ENCODE measurements at places on chromosomes 4 and X.

DNA sequence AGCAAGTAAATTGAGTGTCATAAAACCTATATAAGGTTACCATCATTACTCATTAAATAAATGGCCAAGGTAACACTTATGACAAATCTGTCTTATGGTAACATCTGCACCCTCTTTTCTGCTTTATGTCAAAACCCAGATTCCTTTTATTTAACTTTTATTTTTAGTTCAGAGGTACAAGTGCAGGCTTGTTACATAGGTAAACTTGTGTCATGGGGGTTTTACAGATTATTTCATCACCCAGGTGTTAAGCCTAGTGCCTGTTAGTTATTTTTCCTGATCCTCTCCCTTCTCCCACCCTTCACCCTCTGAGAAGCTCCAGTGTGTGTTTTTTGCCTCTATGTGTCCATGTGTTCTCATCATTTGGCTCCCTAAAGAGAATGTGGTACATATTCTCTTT lies 930.7 kb downstream of the CCSER1 start:
- DNase-seq: no peak

DNA sequence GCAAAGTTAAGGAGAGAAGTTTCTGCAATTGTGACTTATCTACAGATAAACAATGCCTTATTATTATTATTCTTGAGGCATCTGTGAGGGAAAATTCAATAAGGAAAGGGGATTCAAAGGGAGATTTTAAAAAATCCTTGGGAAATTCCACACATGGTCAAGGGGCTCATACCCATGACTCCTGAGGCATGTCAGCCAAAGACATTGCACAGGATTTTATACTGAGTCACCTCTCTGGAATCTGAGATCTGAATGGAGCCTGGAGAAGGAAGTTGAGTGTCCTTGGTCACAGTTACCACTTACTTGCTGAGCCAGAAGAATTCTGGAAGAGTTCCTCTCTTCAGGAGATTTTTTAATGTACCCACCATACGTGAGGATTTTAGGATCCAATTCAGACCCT lies 14.4 kb upstream of the CXCL8 start:
- DNase-seq: no peak

DNA sequence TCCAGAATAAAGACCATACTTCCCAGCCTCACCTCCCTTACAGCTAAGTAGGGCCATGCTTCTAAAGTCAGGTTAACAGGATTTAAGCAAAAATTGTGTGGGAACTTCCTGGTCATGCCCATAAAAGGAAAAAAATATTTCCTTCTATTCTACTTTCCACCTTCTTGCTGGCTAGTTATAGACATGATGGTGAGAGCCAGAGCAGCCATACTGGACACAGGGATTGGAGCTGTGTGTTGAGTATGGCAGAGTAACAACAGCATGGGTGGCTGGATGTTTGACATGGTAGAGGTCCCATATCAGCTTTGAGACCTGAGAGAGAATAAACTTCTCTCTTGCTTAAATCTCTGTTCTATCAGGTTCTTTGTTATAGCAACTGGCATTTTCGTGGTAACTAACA lies 15.1 kb upstream of the CBR4 start:
- no peak for DNase-seq

- DNase-seq: no peak
These were observed 67.1 kb upstream of the SPIN4 start for GRCh38 chrX:63418211-63418610.

DNA sequence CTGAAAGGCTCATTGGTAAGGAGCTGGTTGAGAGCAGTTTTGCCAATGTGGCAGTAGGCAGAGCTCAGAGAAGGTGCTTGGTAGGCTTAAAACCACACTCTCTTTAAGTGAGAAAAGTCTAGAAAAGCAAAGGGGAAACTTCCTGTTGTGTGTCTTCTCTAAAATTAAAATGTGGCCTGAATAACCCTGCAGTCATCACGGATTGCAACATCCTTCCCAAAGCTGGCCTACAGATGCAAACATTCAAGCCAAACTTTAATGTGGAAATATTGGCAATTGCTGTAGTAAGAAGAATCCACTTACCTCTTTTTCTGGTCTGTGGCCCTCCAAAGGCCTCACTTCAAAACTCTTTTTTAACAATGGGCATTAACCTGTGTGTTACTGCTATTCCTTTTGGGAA lies 348.5 kb downstream of the OPHN1 start:
- no peak for DNase-seq

DNA sequence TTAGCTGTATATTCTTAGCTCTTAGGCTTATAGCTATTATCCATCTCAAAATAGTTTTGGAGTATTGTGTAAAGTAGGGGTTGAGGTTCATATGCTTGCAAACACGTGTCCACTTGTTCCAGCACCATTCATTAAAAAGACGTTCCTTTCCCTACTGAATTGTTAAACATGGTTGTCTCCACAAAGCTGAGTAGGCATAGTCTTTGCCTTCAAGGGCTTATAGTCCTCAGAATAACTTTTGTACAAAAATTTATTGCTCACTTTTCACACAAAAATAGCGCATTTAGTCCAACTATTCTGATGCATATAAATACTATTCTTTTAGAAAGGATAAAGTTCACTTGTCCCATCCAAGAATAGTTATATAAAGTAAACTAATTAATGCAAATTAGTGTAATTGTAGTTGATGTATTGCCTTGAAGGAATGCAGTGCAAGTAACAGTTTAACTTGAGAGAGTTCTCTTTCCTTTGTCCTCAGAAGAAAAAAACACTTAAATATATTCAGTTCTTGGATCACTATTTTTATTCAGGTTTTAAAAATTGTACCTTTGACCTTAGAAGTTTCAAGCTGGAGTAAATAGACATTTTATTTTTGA lies 14.1 kb downstream of the LRIT3 start:
- no peak for DNase-seq

GRCh38 chr4:17701882-17702281 lies 79.5 kb downstream of the FAM184B start:
- DNase-seq: no peak

GRCh38 chr4:129371065-129371464 lies 275.1 kb downstream of the C4orf33 start:
- DNase-seq: no peak

DNA sequence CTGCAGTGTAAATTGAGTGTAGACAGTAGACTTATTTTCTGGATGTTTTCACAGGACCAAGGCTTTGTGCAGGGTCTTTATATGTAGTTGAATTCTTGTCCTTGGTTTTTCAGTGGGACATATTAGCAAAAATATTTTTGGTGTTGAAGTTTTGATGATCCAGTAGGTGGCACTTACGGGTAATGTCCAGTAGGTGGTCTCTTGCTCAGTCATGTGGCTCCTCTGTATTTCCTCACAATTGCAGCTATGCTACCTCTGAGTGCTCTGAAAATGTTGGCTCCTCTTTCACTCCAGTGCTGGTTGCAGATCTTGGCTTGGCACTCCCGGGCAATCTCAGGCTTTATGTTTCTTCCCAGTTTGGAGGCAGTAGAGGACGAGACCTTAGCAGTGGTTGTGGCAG lies 419.8 kb upstream of the AMOT start:
- DNase-seq: no peak

- no peak for DNase-seq
These were observed 120.7 kb downstream of the CORIN start for GRCh38 chr4:47717188-47717587.

- no peak for DNase-seq
These were observed 7.1 kb downstream of the MGST2 start for GRCh38 chr4:139672732-139673131.

DNA sequence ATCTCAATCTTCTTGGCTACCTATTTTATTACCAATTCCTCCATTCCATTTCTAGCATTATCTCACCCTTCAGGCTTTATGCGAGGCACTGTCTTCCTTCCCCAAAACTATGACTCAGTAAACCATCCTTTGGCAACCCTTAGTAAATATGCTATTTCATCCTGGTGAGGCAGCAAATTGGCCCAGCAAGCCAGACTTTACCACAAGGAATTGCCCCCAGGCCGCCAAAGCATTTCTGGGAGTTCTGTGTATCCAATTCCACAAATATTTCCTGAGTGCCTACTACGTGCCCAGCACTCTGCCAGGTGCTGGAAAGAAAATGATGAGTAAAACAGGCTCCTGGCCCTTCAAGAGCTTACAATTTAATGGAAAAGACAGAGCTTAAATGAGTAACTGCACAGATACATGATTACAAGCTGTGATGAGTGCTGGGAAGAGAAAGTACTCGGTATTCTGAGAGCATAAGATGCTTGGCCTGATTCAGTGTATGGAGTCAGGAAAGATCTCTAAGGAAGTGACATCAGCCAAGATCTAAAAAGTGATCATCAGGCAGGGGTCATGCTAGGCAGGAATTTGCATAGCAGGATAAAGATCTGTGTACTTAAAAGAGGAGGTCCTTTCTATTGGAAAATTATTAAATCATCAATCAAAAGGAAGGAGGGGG lies 193.8 kb downstream of the ADAMTS3 start:
- no peak for DNase-seq

- no peak for DNase-seq
These were observed 215.3 kb upstream of the CTSO start for GRCh38 chr4:156169011-156169410.

DNA sequence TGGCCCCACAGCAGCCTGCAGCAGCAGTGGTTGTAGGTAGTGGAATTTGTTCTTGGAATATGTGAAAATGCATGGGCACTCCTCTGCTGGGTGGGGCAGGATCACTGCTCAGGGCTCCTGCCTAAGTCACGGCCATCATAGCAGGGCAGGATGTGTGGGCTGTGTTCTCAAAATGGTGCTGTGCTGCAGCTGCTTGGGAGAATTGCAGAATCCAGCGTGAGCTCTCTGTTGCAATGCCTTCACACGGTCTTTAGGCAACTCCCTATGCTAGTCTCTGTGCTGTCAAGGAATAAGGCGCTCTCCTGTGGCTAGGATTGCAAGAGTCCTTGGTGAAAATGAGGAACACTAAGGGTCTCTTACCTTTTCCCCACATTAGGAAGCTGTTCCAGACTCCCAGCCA lies 42.9 kb downstream of the F8 start:
- no peak for DNase-seq

DNA sequence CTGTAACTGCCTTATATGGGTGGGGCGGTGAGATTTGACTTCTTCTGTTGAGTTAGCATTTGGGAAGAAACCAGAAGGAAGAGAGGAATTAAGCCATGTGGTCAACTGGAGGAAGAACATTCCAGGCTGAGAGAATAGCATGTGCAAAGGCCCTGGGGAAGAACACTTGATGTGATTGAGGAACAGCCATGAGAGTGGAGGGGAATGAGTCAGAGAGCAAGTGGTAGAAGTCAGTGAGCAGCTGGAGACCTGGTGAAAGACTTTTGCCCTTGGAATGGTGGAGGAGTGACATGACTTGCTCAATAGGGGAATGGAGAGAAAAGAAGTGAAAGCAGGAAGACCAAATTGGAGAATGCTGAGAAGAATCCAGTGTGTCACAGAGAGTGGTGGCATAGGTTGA lies 327.8 kb upstream of the HAND2 start:
- no peak for DNase-seq

DNA sequence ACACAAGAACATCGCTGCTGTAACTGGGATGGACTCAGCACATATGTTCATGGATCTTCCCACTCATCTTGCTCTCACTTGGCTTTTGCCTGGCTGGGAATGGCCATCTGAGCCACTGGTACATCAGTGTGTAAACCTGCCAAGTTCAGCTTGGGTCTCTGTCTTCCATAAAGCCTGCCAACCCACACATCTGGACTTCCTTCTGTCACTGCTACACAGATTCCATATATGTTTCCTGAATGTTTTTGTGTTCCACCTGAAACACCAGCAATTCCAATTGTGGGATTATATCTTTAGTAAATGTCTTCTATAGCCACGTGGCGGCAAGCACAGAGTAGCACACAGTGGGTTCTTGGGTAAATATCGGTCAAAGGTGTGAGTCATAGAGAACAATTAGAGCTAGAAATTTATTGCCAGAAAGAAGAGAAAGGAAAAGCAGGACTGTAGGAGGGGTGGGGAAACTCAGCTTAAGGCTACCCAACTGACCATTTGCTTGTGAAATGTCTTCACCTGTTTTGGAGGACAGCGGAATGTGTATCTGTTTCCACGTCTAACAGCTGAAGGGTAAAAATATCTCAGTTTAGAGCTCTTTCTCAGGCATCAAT lies 125.9 kb downstream of the MFAP3L start:
- DNase-seq: no peak

Data from CD4-positive, alpha-beta T cell treated with Interferon alpha-2 for 1 hour (primary cell).